ENCODE measurements at places on chromosomes 2 and 18.

- DNase-seq: no peak
Measured at GRCh38 chr2:231614559-231615057, 21.9 kb downstream of the TEX44 start.

GRCh38 chr2:177400337-177400923, 7.9 kb downstream of the AGPS start:
- no peak for DNase-seq

- no peak for DNase-seq
Measured at GRCh38 chr2:121969766-121970639, 214.6 kb downstream of the TSN start.

- DNase-seq: no peak
Measured at GRCh38 chr2:151878655-151879563, 50.7 kb upstream of the ARL5A start.

DNA sequence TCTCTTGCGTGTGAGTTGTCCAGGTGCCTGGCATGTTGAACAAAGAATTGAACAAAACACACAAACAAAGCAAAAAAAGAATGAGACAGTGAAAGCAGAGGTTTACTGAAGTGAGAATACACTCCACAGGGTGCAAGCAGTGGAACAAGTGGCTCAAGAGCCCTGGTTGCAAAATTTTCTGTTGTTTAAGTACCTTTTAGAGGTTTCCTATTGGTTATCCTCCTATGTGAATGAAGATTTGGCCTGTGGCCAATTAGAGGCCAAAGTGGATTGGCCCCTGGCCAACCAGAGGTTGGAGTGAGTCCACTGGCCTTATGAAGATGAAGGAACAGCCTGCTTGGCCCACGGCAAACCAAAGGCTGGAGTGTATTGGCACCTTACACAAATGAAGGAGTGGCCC, 1188.5 kb upstream of the NRXN1 start:
- no peak for DNase-seq

DNA sequence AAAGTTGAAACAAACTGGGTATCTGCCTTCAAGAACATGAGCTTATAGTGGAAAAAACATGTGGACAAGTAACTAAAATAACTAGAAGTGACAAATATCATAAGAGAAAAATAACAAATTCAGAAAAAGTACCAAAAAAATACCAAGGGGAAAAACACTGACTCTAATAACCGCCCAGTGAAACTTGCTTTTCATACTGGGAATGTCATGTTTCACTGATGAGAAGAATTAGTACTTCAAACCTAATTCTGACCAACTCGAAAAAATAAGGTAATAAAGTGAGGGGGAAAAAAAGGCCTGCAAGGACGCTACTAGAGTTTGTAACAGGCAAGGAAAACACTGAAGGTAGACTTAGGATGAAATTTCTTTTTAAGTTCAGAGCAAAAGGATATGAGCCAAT, 83.6 kb downstream of the RTTN start:
- no peak for DNase-seq

DNA sequence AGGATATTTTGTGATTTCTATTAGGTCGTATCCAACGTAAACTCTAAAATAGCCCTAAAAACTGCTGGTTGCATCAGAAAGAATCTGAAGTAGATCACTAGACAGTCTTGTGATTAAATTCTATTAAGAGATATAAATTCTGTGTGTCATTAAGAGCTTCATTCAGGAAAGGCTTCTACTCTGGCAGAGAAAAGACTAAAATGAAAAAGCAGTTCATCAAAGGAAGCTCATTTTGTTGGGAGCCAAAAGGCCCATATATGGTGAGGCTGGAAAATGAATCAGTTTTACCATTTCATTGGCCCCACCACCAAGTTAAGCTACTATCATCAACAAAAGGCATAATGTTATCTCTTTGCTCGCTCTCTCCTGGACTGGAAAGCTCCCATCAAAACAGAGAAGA, 261.1 kb downstream of the SATB2 start:
- no peak for DNase-seq

DNA sequence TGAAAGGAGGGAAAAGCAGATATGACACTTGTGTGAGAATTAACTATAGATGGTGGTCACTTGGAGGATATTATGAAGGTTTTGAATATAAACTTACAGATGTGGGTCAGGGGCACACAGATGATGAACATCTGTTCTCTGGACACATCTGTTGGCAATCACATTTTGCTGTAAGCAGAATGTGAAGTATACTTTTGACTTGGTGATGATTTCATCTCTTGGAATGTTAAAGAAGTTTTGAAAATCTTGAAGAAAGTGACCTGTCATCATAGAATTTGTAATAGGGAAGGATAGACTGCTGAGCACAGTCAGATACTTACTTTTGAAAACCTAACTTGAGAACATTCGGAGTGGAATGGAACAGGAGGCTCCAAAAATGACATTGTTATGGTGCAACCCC, 40.2 kb downstream of the PIKFYVE start:
- DNase-seq: no peak
